ENCODE measurements at places on chromosomes 12 and 14.
A peak's percentile ranks its signal among the peaks of the same experiment; 100 is the strongest.

DNA sequence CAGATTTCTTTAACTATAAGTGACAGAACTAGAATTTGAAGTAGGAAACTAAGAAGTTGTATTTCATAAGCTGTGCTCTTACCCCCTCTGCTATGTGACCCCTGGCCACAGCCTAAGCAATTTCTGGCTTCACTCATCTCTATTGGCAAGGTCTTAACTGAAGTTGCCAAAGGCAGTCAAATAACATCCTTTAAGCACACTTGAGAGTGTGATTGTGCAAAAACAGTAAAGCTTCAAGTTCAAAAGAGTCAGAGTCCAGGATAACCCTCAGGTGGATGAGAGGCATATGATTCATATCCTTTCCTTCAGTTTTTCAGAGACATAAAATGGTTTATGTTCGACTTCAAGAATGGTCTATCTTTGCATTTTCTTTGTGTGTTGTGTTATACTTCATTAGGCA, 45.2 kb downstream of the GRIP1 start:
- no peak for DNase-seq

- DNase-seq, result no peak
Measured at GRCh38 chr12:56658921-56659320, 13.1 kb upstream of the ATP5F1B start.

- no peak for DNase-seq
Measured at GRCh38 chr14:74508844-74509428, 15.4 kb downstream of the ISCA2 start.

- no peak for DNase-seq
Measured at GRCh38 chr12:109089683-109090082, 3.6 kb downstream of the ALKBH2 start.

DNA sequence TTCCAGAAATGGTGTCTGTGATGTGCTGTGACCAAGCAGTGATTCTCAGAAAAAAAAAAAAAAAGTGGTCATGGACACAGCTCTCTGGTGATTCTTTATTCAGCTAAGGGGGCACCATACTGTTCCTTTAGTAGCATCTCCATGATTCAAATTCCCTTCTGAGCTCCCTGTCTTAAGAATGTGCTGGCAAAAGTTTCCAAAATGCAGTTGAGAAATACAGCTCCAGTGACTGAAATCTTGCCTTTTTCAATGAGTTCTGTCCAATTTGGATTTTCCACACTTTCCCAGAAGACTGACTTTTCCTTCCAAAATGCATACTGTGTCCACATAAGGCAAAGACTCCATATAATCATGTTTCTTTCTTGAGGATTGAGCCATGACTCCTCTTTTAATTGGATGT, 24.3 kb upstream of the CPM start:
- DNase-seq, result no peak

- DNase-seq, result no peak
Measured at GRCh38 chr12:27906658-27907473, 65.7 kb downstream of the PTHLH start.

DNA sequence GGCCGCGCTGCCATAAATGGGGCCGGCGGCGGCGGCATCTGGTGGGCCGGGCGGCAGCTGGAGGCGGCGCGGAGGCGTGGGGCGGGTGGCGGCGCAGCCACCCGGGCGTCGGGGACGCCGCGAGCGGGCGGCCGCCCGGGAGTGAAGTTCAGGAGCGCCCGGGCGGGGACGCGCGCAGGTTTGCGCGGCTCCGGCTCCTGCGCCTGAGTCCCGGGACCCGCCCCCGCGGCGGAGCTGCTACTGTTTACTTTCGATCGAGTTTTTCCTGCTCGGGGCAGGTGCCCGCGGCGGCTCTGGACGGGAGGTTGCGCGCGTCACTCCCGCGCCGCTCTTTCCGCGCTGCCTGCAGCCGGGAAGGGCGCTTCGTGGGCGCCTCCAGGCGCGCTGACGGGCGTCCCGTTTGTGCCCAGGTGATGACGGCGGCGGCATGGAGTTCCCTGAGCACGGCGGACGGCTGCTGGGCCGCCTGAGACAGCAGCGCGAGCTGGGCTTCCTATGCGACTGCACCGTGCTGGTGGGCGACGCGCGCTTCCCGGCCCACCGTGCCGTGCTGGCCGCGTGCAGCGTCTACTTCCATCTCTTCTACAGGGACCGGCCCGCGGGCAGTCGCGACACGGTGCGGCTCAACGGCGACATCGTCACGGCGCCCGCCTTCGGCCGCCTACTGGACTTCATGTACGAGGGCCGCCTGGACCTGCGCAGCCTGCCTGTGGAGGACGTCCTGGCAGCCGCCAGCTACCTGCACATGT, at the start of gene ZBTB42:
TSS of gene ZBTB42 (plus strand) at position 331 of the 749 bp plus-strand sequence. CDS start at position 428, 97 bp downstream.
- DNase-seq, result peak; percentile 84

GRCh38 chr12:123268850-123269249, 2.8 kb downstream of the CDK2AP1 start:
- DNase-seq, result peak; percentile 62

DNA sequence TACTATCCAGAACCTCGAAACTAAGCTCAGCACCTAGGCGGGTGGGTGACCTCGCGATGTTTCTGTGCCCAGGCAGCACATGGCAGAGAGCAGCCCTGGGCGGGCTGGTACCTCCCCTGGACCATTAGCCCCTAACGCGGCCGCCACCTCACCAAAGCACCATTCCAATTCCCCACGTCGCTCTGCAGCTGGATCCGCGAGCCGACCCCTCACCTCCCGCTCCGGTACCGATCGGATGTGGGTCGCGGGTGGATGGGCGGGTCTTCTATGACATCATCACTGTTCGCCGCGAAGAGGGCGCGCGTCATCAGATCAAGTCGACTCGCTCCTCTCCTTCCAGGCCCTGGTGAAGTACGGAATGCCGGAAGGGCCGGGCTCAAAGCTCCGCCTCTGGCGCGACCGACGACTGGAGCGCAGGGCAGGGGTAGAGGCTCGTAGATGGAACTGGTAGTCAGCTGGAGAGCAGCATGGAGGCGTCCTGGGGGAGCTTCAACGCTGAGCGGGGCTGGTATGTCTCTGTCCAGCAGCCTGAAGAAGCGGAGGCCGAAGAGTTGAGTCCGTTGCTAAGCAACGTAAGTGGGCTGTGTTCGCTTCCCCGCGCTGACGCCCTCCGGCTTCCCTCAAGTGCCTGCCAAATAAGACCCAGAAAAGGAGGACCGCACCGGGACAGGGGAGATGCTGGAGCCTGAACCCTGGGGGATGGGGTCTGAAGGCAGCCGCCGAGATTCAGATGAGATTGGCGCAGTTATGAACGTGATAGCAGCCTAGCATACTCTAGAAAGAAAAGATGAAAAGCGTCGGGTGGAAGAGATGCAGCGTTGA, at the start of the genes SLC38A6 and TRMT5:
TSS of gene SLC38A6 (plus strand) at position 435 of the 822 bp plus-strand sequence. CDS start at position 468, 33 bp downstream.
TSS of gene TRMT5 (minus strand) at position 269 of the 822 bp plus-strand sequence. CDS start at position 163, 106 bp downstream.
- peak; percentile 98 for DNase-seq

DNA sequence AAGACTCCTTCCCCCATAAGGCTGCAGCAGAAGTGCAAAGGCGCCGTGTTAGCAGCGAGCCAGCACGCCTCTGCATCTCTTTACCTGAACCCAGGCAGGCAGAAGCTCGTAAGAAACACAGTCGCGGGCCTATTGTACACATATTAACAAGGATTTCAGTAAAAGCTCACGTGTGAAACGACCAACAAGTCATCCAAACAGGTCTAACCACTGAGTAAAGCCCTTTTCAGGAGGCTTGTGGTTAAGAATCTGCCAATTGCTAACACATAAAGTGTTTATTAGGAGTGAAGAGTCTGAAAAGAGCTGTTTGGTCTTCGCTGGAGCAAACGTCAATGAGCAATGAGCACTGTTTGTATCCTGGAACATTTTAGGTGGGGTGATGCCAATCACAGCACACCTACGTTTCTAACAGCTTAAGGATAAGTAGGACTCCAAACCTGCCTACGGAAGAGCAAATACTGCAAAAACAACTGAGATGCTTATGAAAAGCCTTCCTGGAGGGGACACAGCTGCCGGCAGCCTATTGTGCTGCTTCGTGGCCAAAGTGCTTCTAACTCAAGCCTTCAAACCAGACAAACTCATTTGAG, 43.1 kb downstream of the PRKAB1 start:
- DNase-seq, result no peak

DNA sequence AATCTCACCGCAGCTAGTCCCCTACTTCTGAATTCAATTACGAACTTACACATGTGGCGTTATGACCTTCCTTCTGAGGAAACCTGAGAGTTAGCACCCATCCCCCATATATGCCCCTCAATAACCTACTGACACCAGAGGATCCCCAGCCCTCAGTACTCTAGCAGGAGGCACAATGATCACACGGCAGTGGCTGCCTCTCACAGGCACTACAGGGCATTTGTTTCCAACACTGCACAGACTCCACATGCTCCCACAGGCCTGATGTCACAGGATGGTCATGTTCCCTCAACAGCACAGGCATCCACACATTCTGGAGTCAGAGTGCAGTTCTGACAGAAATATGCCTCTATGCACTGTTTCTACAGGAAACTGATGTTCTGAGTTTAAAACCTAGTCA, 17.4 kb downstream of the PPP1CC start:
- peak; percentile 32 for DNase-seq

DNA sequence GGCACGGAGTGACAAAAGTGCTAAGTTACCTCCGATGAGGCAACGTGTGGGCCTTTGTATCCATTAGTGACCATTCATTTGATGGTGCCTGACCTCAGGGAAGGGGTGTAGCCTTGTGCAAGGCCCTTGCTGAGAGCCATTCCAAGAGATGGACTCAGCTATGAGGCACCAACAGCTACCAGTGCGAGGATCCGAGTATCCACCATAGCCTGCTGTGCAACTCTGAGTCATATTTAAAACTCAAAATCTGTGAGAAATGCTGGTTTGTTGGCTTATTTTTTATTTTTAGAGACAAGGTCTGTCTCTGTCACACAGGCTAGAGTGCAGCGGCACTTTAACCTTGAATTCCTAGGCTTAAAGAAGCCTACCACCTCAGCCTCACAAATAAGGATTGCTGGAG, 25.1 kb upstream of the WNK1 start:
- DNase-seq, result peak; percentile 56

DNA sequence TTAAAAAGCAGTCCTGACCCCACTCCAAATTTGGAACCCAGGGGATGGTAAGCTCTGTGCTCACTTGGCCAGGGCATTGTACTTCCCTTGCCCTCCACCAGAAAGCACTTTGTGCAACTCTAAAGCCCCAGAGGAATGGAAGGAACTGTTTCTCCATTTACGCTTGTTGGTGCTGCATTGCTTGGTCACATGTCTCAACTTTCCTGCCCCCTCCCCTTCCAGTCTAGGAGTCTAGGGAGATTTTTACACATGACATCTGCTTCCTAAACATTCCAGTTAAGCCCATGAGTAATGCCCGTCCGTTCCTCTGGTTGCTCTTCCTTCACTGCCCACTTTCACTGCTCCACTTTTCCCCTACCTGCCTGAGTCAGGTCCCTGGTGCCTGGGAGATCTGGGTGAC, 92.6 kb upstream of the MAP1LC3B2 start:
- no peak for DNase-seq

GRCh38 chr12:29566441-29566840, 69.0 kb upstream of the OVCH1 start:
- DNase-seq, result no peak

DNA sequence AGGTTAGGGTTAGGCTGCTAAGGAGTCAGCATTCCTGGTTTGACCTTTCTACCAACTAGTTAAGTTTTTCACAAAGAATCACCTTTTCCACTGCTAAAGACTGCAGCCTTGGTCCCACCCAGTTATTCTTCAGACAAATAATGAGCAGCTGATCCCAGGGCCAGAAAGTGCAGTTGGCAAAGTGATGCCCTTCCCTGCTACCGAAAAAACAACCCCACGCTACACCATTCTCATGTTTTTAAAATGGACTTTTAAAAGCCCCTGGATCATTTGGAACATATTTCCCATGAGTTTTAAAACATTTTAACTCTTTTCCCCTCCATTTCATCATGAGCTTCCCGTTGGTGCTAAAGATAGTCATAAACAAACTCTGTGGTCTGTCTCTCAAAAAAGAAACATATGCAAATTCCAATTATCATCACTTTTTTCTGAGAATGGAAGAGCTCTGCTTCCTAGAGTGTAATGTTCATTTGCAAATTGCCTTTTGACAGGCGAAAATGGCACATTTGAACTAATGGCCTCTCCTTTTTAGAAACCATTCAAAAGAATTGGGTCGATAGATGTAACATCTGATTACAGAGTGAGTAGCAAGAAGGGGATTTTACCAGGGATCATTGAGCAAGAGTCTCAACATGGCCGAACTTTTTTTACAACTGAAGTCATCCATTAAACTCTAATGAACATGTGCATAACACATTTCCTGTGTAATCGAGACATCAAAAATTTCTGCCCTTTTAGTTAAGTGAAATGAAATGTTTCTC, 129.3 kb upstream of the RAP1B start:
- no peak for DNase-seq

DNA sequence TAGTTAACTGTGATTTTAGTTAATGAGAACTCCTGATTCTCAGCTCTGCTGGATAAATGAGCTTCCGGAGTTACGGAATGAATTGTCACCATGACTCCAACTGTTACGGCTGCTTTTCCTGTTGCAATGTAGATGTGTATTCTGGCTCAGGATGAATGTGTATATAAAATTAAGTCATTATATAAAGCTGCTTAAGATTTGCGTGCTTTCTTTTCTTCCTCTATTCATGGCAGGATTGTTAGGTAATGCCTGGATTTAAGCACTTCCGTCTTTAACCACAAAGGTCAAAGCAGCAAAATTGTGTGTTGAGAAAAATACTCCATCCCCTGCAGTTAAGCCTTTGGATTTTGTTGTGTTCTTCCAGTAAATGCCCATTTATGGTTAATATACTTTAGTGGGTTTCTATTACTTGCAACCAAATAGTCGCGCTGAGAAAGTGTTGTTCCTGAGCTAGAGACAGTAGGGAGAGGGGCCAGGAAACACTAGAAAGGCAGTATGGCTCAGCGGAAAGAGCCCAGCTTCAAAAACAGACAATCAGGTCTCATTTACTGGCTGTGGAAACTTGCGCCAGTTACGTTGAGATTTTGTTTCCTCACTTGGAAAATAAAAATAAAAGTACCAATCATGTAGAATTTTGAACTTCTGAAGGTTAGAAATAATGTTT, 9.4 kb upstream of the CCDC175 start:
- no peak for DNase-seq

DNA sequence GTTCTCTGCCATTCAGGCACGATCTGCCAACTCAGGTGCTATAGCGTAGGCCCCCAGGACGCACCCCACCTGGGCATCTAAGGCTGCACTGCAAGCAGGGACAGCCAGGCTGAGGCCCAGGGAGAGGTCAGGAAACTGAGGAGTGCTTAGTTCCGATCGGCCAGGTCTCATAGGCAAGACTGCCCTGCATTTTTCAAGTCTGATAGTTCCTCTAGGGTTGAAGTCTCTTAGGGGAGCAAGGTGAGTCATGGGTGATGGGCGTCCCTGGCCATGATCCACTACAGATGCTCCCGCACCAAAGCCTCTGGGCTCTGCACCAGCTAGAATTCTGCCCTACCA, 13.2 kb downstream of the NOPCHAP1 start:
- no peak for DNase-seq

- DNase-seq, result peak; percentile 99
Measured at GRCh38 chr12:133130038-133130807, at the start of the genes ZNF10 and ZNF891. ZNF10 (plus strand) TSS chr12:133130627; CDS start chr12:133144493, 13,866 bp downstream. ZNF891 (minus strand) TSS chr12:133130274; CDS start chr12:133121918, 8,356 bp downstream.

DNA sequence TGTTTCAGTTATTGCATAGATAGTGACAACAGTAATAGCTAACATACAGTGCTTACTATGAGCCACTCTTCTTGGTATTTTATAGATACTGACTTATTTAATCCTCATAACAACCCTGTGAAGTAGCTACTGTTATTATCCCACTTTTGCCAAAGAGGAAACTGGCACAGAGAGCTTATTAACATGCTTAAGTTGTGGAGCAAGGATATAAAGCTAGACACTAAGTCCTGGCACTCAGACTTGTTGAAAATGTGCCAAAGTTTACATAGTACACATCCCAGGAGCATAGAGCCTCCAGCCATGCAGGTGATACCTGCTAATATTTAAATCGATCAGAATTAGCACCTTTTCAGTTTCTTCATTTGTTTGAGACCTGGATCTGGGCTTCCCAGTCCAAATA, 41.8 kb downstream of the VEZT start:
- no peak for DNase-seq

Data from activated CD8-positive, alpha-beta memory T cell treated with anti-CD3 and anti-CD28 coated beads for 24 hours (primary cell).